ENCODE measurements at places on chromosomes 4 and X.

DNA sequence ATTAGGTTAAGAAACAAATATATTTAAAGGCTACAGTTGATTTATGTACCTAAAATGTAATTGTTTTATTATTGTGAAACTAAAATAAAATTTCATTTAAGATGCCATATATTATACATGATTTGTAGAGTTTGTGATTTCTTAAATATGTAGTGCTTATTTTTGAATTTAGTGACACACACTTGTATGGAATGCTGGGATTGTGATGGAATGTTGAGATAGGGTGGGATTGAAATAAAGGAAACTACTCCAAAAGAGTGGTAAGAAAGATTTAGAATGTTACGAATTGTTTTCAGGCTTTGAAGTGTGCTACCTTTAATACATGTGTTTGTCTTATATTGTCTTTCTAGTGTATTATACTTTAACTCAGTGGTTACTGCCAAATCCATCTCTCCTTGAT, 330.3 kb upstream of the PITX2 start:
- no peak for DNase-seq

GRCh38 chr4:124415146-124415545, 297.4 kb downstream of the ANKRD50 start:
- peak; percentile 25 for DNase-seq

DNA sequence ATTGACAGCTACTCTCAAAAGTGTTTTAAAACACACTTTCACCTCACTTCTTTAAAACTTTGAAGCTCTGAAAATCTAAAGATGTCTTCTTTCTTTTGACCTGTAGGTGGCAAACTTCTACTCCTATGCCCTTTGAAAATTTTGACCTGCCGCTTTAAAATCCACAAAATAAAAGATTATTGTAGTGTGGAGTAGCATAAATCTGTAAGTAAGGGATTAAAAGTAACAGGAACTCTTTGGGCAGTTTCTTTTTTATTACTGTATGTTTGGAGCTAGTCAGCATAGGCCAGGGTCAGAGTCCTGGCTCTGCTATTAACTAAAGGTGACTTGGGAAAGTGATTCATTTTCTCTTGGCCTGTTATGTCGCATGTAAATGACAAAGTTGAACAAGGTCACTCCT, 25.5 kb downstream of the BBS12 start:
- no peak for DNase-seq

GRCh38 chr4:55012363-55013230, 112.8 kb downstream of the KDR start:
- no peak for DNase-seq

- no peak for DNase-seq
Measured at GRCh38 chrX:153884136-153884535, 1.8 kb downstream of the L1CAM start.

DNA sequence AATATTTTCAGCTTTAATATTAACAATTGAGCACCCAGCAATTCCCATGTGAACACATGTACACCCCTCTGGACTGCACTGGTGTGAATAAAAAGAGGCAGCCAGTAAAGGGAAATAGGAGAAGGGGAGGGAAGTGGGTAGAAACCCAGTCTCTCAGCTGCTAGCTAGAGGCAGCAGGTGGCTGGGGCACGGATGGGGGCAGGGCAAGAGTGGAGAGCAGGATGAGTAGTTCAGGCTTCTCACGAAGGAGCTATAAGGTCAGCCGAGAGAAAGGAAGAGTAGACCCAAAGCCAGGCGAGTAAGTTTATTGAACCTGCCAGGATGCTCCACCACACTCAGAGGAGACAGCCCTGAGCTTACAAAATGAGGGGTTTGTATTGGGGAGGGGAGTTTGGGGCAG, 184.8 kb upstream of the MTMR8 start:
- DNase-seq: no peak

- no peak for DNase-seq
Measured at GRCh38 chrX:152641996-152642395, 4.3 kb downstream of the GABRQ start.

DNA sequence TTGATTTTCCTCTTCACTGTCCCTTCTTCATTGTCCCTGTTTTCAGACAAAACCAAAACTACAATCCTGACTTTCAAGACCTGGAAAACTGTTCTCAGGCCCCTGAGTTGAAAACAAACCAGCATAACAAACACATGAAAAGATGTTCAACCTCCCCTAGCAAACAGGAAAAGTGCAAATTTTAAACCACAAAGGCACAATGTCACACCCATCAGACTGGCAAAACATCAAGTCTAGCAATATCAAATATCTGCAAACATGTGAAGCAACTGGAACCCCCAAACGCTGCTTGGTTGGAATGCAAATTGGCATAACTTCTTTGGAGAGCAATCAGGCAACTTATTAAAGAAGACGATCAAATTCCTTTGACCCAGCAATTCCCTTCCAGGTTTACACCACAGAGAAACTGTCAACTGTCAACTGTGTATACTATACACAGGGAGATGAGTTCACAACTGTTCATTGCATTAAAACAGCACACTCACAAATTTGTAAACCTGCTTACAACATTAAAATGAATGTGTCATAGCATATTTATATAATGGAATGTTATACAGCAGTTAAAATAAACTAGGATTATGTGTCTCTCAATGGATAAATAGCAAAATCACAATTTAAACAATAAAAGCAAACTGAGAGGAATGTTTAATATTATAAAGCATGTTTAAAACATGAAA, 7.0 kb downstream of the USP46 start:
- no peak for DNase-seq

DNA sequence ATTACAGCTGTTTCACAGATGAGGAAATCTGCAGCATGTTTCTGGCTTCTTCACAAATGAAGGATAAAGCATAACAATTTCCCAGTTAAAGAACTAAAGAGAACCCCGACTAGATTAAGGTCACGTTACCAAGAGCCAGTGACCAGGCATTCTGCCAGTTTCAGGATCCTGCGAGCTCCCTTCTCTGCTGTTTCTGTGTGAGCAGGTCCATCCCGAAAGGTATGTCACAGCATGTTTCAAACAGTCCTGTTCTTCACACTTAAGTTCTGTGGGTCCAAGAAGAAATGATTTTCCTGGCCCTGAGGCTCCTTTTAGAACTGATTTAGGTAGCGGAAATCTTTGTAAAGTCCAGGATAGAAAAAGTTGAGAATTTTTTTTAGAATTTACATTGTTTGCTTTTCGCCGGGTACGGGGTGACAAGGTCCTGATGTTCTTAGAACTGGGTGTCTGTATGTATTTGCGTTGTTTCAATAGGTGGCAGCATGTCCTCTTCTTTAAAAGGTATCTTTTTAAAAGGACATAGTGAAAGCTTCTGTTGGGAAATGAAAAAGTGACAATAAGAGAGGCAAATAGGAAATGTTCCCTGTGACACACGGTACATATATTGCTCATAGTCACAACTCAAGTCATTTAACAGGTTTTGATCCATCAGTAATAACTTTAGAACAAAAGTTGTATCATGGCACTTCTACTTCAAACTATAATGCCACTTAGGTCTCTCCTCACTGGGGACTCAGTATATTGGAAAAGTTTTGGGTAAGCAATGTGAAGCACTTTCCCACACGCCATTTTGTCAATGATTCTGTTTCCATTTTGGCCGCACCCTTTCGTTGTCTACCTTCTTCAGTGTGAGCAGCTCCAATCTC, 18.4 kb downstream of the IL21 start:
- DNase-seq: peak; percentile 32

- DNase-seq: no peak
Measured at GRCh38 chr4:46979283-46979682, 14.1 kb downstream of the GABRA4 start.

Data from AG09309 (cell line).